SK-N-SH (cell line): ENCODE measurements at places on chromosomes 1 and 21.

- no peak for DNase-seq
Measured at GRCh38 chr1:185016880-185017279, 28.5 kb upstream of the RNF2 start.

DNA sequence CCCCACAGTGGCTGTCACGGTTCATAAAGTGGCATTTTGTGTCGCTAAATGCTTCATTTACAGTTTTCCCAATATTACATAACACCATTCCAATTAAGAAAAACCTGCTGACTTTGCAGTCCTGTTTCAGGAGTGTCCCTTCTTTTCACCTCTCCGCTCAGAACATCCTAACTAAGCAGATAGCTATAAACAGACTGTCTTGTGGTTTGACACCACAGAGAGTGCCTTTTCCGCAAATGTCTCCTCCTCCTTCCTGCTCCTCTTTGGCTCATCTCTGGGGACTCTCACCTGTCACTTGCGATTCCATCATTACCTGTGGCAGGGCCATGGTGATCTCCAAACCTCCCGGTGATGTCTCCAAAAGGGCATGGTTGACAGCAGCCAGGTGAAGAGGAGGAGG lies 119.0 kb downstream of the CNIH3 start:
- DNase-seq, result no peak

- no peak for DNase-seq
Measured at GRCh38 chr1:213274140-213274539, 223.1 kb downstream of the RPS6KC1 start.

DNA sequence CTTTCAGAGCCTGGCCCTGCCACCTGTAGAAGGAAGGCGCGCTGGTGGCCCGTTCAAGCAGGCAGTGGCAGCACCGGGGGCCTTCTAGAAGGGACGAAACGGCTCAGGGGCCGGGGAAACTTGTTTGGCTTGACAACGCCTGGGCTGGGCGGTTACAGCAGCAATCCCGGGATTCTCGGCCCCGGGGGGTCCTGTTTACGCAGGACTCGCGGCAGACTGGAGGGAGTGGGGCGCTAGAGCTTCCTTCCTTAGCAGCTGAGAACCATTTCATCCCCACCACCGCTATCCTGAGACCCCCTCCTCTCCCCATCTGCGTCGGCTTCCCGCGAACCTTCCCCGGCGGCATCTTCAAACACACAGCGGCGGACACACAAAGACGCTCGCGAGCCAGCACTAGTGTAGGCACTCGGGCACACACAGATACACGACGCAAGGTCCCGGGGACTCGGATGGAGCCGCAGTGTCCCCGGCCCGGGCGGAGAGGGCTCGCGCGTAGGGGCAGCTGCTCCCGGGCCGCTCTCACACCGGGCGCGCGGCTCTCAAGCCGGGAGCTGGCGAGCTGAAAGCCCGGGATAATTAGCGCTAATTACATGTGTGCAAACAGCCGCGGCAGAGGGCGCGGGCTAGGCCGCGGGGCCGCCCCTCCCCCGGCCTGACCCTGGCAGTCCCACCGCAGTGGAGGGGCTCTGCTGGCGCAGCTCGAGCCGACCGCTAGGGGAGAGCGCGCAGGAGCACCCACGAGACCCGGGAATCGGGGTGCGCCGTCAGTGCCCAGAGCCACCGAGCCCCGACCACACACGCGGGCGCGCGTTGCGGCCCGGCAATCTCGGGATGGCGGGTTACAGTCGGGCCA lies 271.4 kb downstream of the FOXD2 start:
- peak; percentile 88 for DNase-seq

DNA sequence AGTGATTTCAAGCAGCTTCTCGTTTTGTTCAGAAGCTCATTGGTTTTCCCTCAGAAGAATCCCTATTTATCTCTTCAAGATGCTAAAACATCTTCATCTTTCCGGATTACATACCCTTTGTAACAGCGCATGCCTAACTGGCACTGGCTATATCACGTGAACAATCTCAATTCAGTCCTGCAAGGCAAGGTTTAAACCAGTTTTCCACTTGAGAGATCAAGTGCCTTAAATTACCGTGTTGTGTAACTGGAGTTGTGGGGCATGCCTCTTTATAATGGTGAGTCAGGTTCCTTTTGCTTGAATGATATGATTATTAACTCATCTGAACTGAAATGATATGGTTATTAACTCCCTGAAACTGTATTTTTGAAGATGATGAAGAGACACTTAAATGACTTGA lies 11.0 kb upstream of the ZFP69B start:
- DNase-seq, result no peak

DNA sequence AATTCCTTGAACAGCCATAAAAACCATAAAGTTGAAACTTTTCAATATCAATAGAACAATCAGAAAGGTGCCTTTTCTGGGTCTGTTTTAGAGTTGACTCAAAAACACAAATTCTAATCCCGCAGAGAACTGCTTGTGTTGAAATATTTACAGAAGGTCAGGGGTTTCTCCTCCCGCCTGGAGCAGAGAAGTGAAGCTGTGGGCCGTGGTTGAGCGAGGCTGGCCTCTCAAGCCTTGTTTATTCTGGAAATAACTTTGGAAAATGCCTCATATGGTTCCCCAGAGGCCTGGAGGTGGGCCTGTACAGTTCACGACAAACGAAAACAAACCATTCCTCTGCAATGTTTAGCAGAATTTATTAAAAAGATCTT lies 90.8 kb upstream of the ERRFI1 start:
- no peak for DNase-seq

GRCh38 chr1:116712510-116712909 lies 41.7 kb upstream of the CD2 start:
- no peak for DNase-seq

- DNase-seq, result no peak
Measured at GRCh38 chr1:93155335-93155734, 24.9 kb downstream of the TMED5 start.

GRCh38 chr1:19438516-19439195 lies 46.7 kb downstream of the CAPZB start:
- no peak for DNase-seq

- peak; percentile 50 for DNase-seq
Measured at GRCh38 chr1:108117945-108118902, 81.9 kb downstream of the SLC25A24 start.

DNA sequence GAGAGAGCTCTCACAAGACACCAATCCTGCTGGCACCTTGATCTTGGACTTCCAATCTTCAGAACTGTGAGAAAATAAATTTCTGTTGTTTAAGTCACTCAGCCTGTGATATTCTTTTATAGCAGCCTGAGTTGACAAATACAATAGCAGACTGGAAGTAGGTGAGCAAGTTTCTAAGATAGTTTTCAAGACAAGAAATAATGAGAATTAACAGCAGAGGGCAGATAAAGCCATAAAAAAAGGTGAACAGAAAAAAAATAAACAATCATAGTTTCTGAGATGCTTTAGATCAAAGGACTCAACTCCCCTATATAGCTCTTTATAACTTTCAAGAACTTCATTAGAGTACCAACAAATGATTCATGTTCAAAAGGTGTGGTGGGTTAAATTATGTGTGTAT lies 119.8 kb downstream of the PLPPR5 start:
- no peak for DNase-seq

- DNase-seq, result no peak
Measured at GRCh38 chr1:85504417-85504816, 39.5 kb upstream of the DDAH1 start.

DNA sequence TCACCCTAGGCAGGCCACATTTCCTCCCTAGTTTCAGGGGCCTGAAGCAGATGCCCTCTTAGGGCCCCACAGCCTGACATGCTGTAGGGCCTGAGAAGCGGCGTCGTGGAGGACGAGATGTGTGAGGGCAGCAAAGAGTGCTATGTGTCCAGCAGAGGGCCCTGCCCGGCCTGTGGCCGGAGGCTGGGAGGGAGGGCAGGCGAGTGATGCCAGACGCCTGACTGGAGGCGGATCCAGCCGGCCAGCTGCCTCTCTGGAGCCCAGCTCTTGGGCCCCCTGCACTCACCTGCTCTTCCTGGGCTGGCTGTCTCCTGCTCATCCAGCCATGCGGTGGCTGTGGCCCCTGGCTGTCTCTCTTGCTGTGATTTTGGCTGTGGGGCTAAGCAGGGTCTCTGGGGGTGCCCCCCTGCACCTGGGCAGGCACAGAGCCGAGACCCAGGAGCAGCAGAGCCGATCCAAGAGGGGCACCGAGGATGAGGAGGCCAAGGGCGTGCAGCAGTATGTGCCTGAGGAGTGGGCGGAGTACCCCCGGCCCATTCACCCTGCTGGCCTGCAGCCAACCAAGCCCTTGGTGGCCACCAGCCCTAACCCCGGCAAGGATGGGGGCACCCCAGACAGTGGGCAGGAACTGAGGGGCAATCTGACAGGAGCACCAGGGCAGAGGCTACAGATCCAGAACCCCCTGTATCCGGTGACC lies at the start of gene GPR37L1:
Gene GPR37L1, plus strand, starts transcription at position 279 of the 697 bp plus-strand sequence. Its CDS starts 47 bp downstream, at position 326.
- peak; percentile 91 for DNase-seq

DNA sequence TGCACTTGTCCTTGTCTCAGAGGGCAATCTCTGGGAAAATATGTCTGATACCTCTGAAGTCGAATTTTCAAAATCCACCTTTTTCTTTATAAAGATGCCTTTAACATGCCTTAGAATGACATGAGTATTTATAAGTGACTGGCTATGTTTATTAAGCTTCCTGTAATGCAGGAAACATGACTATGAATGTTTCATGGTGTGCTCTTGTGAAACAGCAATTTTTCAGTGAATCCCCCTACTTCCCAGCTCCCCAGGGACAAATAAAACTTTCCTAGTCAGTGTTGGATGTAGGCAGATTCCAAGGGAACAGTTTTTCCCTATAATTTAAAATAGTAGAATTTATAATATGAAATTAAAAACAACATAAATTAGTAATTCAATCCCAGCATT lies 437.0 kb downstream of the LMO4 start:
- no peak for DNase-seq

GRCh38 chr1:158396646-158397045 lies 2.6 kb downstream of the OR10T2 start:
- DNase-seq, result no peak

DNA sequence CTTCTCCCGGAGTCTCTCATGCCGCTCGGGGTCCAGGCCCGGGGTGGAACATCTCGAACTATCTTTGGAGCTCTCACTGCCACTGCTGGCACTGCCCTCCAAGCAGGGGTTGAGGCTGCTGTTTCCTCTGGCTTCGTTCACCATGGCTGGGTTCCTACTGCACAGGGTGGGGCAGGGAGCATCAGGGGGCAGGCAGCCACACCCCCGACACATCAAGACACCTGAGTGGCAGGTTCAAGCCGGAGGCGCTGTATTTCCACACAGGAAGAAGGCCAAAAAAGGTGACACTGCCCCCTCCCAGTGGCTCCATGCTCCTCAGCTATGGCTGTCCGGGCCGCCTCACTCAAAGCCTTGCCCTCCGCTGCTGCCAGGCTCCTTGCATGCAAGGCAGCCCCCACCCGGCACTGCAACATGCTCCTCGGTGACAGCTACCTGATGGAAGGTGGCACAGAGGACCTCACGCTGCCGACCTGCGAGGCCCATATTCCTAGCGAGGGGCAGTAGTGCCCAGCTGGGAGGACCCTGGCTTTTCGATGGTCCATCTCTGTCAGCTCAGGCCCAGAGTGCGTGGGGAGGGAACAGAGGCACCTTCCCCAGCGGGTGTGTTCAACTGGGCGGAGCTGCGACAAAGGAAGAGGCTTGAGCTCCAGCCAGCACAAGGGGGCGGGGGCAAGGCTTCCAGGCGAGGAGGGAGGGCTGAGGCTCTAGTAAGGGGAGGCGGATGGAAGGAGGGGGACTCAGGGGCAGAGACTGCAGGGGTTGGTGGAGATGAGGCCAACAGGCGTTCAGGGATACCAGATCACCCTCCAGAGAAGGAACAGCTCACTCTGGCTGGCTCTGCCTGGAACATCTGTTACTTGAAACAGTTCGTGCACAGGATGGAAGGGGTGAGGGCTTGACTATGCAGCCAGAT lies 2.5 kb downstream of the MTHFR start:
- peak; percentile 72 for DNase-seq

GRCh38 chr1:58802640-58803399 lies 19.0 kb upstream of the JUN start:
- DNase-seq, result no peak

- DNase-seq, result no peak
Measured at GRCh38 chr1:24437631-24438396, 22.2 kb downstream of the NIPAL3 start.

- DNase-seq, result no peak
Measured at GRCh38 chr1:47577303-47578025, 139.6 kb downstream of the FOXD2 start.

- no peak for DNase-seq
Measured at GRCh38 chr1:29774355-29774754, 538.0 kb downstream of the PTPRU start.

DNA sequence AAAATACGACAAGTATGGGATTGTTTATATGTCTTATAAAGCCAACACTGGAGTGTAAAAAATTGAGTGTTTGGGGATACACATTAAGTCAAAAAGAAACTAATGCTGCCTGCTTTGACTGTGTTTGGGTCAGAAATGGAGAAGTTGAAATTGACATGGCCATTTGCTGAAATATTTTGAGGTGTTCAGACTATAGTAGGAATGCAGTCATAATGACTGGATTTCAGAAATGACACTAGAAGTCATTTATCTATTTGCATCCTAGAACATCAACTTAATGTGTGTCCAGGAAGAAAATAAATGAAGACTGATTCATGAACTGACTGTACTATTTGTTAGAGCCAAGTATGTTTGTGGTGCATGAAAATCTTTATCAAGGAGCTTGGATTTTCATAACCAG lies 28.4 kb downstream of the RASAL2 start:
- DNase-seq, result no peak
